Large intestine (tissue), 12 donors: ENCODE measurements at places on chromosomes 1 and 21.

DNA sequence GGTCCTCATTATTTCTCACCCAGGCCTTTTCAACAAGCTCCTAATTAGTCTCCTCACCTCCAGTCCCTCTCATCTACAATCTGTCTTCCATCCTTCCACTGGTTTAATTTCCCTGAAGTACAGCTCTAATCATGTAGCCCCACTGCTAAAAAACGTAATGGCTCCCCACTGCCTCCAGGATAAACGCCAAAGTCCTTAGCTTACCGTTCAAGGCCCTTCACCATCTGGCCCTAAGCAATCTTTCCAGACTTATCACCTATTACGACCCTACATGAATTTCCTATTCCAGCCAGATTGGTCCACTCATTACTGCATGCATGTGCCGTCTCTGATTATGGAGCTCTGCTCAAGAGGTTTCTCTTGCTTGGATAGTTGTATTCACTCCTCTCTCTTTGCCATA, 83.1 kb upstream of the DAB1 start:
- no peak for DNase-seq

DNA sequence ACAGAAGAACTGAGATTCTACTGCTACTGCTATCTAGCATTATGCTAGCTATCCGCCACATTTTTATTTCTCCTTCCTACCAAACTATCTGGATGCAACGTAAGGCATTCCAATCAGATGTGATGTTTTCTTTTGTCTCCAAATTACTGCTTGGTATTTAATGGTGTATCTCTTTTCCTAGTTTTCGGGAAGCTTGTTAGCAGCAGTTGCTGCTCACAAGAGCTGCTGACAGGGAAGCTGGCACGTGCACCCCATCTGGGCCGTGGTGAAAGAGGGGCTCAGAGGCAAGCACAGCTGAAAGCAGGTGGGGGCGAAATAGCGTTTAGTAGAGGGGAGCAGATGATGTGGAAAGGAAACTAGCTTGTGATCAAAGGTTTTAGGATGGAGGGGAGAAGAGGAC, 57.3 kb downstream of the JAK1 start:
- no peak for DNase-seq

DNA sequence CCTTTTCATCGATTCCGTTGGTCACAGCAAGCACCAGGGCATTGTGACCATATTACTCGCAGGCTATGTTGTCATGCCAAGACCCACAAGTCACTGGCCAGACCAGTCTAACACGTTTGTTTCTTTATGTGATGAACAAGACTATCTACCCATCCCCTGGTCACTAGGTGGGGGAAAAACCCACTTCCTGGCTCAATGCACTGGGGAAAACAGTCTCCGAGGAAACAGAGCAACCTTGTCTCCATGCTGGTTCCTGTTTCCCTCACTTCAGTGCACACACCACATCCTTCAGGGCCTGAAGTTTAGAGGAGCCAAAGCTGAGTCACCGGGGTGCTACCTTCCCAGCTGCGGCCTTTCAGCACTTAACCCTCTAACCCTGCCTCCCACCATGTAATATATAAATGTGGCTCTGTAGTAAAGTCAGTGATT, 20.9 kb downstream of the ERICH3 start:
- no peak for DNase-seq

DNA sequence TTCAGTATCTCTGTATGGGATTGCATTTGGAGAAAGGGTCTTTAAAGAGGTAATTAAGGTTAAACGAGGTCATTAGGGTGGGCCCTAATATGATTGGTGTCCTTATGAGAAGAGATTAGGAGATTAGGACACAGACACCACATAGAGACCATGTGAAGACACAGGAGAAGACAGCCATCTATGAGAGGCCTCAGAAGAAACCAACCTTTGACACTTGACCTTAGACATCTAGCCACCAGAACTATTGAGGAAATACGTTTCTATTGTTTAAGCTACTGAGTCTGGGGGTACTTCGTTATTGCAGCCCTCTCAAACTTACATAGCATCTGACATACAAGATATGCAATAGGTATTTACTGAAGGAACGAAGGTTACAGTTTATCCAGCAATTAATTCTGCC, 7.3 kb upstream of the VPS45 start:
- no peak for DNase-seq

- no peak for DNase-seq
These were observed 86.6 kb upstream of the EDN2 start for GRCh38 chr1:41571041-41571440.

- DNase-seq, result no peak
These were observed 94.6 kb upstream of the AKT3 start for GRCh38 chr1:243944429-243945160.

- no peak for DNase-seq
These were observed 163.8 kb downstream of the COL24A1 start for GRCh38 chr1:85992791-85993190.

DNA sequence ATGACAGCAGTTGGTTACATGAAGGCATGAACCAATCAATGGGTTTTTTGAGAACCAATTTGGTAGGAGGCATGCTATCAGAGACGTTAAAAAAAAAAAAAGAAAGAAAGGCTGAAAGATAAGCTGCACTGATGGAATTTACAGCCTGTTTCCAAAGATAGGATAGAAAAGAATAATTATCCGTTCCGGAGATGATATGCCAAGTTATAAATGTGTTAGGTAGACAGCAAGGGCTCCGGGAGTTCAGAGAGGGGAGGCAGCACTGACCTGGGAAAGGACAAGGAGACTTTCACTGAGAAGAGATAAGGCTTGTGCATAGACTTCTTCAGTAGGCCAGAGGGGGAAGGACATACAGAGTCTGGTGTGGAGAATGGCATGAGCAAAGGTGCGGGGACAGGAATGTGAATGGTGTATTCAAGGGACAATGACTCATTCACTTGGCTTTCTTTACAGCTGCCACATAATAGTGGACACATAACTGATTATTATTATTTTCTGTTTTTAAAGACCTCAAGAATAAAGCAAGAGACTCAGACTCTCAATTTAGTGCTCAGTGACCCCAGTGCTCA, 24.8 kb upstream of the ACBD6 start:
- DNase-seq, result peak; percentile 79

- no peak for DNase-seq
These were observed 110.3 kb upstream of the CHRM3 start for GRCh38 chr1:239276051-239276450.

GRCh38 chr1:51966559-51966958, 23.9 kb downstream of the RAB3B start:
- DNase-seq, result no peak

GRCh38 chr1:102032534-102032933, 35.8 kb upstream of the OLFM3 start:
- no peak for DNase-seq

- DNase-seq, result peak; percentile 88
These were observed 5.8 kb upstream of the MX1 start for GRCh38 chr21:41419921-41420862.
